ENCODE measurements at places on chromosomes 16 and 17.
A peak's percentile ranks its signal among the peaks of the same experiment; 100 is the strongest.

GRCh38 chr17:82424001-82424862 lies 5.8 kb upstream of the OGFOD3 start:
- DNase-seq: peak; percentile 61

GRCh38 chr16:89143201-89143741 lies 28.3 kb upstream of the CDH15 start:
- DNase-seq: no peak

DNA sequence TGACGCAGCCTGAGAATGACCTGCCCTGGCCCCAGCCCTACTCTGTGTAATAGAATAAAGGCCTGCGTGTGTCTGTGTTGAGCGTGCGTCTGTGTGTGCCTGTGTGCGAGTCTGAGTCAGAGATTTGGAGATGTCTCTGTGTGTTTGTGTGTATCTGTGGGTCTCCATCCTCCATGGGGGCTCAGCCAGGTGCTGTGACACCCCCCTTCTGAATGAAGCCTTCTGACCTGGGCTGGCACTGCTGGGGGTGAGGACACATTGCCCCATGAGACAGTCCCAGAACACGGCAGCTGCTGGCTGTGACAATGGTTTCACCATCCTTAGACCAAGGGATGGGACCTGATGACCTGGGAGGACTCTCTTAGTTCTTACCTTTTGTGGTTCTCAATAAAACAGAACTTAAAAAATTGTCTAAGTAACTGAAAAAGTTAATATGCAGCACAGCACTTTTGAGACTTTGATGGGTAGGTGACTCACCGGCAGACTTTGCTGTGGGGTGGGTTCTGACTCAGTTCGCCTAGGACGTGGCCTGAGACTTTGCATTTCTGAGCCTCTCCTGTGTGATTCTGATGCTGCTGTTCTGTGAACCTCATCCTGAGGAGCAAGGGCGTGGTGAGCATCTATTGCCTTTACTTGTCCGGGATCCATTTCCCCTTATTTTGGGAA lies 5.7 kb downstream of the LAT start:
- no peak for DNase-seq

DNA sequence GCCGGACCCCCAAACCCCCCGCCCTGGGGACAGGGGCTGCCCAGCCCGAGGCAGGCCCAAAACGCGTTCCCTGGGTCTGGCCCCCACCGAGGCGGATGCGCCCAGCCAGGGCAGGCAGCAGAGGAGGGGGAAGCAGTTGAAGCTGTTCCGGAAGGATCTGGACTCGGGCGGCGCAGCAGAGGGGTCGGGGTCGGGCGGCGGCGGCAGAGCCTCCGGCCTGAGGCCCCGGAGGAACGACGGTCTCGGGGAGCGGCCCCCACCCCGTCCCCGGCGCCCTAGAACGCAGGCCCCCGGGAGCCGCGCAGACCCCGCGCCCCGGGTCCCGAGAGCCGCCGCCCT lies 22.9 kb upstream of the ZFPM1 start:
- DNase-seq: no peak

- DNase-seq: no peak
These were observed 206.2 kb downstream of the ANKFN1 start for GRCh38 chr17:56359518-56359917.

DNA sequence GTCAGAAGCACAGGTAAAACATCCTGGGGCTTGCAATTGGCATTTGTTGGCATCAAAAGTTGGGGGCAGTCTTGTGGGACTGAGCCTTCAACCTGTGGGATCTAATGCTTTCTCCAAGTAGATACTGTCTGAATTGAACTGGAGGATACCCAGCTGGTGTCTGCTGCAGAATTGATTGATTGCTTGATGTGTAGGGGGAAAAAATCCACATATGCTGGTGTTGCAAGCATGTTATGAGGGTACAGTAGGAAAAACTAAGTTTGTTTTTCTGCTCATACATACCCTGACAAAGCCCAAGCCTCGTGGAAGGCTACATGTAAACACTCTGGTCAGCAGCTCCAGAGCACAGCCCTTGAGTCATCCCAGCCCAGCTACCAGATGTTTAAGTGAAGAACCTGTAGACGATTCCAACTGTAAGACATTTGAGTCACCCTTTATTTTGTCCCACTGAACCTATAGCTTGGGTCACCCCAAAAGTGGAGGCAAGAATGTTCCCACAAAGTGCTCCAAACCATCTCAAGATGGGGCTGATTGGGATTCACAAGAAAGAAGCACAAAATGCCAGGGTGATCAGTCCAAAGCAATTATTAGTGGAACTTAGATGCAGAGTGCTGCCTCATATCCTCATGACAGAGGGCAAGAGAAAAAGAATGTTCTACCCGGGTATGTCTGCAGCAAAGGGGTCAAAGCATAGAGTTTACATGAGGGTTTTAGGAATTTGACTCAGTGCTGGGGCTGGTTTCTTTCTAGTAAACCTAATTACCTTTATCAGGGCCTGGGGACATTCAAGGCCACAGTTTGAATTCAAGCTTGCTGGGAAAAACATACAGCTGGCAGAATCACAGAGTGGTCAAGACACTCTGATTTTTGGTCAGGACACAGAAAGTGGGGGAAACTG lies 9.6 kb upstream of the APPBP2 start:
- DNase-seq: no peak

GRCh38 chr17:14398766-14399165 lies 97.9 kb downstream of the HS3ST3B1 start:
- DNase-seq: no peak

DNA sequence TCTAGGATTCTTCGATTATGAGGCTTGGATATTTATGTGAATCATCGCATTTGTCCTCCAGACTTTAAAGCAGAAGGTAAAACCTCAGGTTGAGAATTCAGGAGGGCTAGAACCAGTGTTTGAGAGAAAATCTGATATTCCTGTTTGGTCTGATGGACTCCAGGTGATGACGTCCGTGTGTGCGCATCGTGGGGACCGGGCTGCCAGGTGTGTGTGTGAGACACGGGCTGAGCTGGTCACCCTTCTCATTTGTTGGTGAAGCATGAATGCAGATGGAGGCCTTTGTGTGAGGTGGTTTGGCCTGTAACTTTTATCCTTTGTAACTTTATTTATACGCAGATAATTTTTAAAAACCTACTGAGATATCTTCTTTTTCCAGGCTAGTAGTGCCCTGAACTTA lies 42.8 kb downstream of the ZNF750 start:
- no peak for DNase-seq

DNA sequence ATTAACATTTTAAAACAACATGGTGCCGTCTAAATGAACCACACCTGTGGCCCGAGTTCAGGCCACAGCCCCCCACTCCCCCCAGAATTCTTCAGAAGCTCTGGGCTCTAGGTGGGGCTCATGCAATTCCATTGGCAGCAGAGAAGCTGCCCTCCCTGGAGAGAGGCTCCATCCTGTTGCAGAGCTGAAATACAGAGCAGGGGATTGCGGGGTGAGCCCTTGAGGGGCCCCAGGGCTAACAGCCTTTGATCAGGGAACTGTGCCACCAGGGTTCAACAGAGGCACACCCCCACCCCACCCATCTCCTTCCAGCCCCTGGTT lies 69.3 kb downstream of the ABR start:
- no peak for DNase-seq

DNA sequence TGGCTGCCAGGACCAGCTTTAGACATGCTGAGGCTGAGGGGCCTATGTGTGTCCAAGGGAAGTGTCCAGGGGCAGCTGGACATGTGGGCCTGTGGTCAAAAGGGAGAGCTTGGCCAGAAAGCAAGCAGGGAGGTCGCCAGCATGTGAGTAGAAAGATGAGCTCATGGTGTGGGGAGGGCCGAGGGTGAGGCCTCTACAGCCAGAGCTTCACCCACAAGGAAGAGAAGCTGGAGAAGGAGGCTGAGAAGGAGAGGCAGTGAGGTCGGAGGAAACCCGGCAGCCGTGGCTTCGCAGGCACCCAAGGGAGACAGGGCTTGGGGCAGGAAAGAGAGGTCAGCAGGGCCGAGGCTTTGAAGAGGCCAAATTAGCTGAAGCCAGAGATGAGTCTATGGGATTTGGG lies 4.0 kb upstream of the HSD11B2 start:
- no peak for DNase-seq

GRCh38 chr17:57327176-57327970 lies 71.0 kb downstream of the MSI2 start:
- no peak for DNase-seq

- DNase-seq: no peak
These were observed 32.6 kb downstream of the KCNJ2 start for GRCh38 chr17:70201872-70202419.

DNA sequence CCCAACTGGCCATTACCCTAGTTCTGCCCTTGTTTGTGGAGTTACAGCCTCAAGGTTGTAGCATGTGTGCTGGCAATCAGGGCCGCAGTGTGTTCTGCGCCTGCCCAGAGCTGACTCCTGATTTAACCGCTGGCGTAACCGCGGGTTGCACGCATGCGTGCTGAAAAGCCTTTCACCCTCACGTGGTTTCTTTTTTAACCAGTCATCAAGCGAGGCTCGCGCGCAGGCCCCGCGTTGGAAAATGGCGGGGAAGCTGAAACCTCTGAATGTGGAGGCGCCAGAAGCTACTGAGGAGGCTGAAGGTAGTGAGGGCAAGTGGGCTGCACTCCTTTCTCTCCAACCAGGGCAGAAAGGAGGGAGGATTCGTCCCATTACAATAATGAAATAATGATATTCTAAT lies at the start of gene SYCE1L:
Gene SYCE1L, plus strand, starts transcription at position 198 of the 400 bp plus-strand sequence. Its CDS starts 44 bp downstream, at position 242.
- DNase-seq: no peak
